A549 treated with RU486 at 1 μM for 4 hours (cell line): ENCODE measurements at places on chromosomes 1 and 21. TPM values are rescaled to one million over a fixed set of nuclear protein-coding genes. Genes with fewer than 3 reads are reported as not detected.

The CRP gene
- not detected in 5 replicates for total RNA-seq

The SPRR2F gene
- not detected in 5 replicates for total RNA-seq

The OR2AK2 gene
- total RNA-seq = not detected in 5 replicates

The KCNJ10 gene
- not detected in 5 replicates for total RNA-seq

The RNF220 gene
- total RNA-seq = 55.7 to 69.1 TPM (median 60.1 TPM) in 5 replicates

The RXFP4 gene
- not detected in 5 replicates for total RNA-seq

The TMEM125 gene
- not detected in 5 replicates for total RNA-seq

The AGPAT3 gene
- total RNA-seq = 18.5 to 24.2 TPM (median 19.5 TPM) in 5 replicates

The A3GALT2 gene
- not detected in 5 replicates for total RNA-seq

The OR2L3 gene
- not detected in 5 replicates for total RNA-seq

The ADCY10 gene
- 0.07 to 0.17 TPM (median 0.13 TPM) in 5 replicates for total RNA-seq

The DYNLT5 gene
- not detected in 5 replicates for total RNA-seq

The SLC1A7 gene
- total RNA-seq = not detected in 5 replicates

The FAM131C gene
- total RNA-seq = 10.8 to 19.2 TPM (median 15.8 TPM) in 5 replicates

The AQP10 gene
- not detected in 5 replicates for total RNA-seq

The CYP2J2 gene
- 0.06 TPM in 1 of 5 replicates, not detected in the others for total RNA-seq

The LCE1A gene
- not detected in 5 replicates for total RNA-seq
